ENCODE measurements at places on chromosomes 12 and 14.

GRCh38 chr14:69500736-69501135, 16.2 kb downstream of the PLEKHD1 start:
- no peak for DNase-seq

DNA sequence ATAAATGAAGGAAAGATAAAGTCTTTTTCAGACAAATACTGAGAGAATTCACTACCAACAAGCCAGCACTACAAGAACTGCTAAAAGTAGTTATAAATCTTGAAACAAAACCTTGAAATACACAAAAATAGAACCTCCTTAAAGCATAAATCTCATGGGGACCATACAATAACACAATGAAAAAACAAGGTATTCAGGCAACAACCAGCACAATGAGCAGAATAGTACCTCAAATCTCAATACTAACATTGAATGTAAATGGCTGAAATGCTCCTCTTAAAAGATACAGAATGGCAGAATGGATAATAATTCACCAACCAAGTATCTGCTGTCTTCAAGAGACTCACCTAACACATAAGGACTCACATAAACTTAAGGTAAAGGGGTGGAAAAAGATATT, 7.7 kb upstream of the IQSEC3 start:
- no peak for DNase-seq

DNA sequence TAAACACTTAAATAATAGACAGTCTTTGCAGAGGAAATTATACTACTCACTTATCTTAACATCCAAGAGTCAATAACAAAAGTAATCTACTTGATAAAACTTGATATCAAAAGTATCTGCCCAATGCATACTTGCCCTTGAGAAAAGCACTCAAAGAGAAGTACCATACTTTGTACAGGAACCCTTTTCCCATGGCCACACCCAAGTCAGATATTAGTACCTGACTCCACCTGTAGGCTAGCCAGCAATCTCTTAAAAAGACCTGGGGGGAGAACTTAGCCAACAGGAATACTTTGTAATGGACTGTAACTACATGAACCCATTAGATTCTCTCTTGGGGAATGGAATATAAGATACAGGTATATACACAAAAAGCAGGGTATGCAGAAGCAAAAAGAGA, 99.6 kb upstream of the HECTD1 start:
- no peak for DNase-seq

DNA sequence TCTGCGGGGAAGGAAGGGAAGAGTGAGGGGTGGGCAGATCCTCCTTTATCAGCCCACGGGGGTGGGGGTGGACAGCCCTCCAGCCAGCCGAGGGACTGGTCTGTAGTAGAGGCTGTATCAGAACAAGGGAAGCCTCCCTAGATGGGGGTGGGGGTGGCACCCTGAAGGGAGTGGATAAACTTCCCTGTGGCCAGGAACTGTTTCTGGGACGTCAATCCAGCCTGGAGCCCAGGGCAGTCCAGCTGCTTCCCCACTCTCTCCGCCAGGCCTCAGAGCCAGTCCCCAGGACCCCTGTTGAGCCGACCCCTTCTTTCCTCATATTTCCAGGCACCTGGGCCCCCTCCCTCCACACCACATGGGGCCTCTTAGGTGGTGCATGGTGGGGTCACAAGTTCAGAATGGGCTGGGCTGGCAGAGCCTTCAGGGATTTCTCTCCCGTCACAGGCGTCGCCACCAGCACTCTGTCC, 6.7 kb downstream of the PLD4 start:
- DNase-seq, result no peak

DNA sequence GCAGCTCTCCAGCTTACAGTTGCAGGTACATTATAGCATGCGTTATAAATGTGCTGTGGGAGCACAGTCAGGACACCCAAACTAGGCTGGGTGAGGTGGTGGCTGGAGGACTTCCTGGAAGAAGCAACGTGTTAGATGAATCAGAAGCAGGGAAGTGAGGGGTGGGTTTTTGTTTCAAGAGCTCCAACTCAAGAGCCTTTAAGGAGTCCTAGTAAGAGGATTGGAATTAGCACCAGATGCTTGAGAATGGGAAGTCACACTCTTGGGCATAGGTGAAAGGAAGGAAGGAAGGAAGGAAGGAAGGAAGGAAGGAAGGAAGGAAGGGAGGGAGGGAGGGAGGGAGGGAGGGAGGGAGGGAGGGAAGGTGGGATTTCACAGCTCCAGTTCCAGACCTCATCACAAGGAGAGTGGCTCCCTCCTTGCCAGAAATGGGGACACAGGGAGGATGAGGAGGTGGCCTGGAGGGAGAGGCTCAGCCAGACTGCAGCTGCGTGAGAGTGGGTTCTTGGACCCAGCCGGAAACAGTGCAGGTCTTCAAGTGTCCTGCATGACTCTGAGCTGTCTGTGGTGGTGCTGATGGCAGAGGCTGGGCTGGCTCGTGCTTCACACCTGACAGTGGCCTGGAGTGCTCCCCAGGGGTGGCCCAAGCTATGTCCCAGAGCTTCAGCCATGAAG, 115.7 kb upstream of the GSC start:
- no peak for DNase-seq

DNA sequence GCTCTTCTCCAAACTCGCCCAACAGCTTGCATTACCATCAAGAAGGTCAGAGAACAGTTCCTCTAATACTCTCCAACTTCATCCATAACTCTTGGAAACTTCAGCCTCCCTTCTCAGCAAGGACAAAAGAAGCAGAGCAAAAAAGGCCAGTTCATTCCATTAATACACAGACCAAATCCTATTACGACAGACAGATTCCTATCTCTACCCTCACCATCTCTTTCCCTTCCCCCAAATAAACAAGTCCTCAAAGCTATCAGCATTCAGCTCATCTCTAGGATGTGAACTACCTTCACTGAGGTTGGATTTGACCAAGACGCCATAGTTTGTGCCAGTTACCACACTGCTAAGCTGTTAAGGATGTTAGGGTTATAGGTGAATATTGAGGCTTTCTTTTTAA, 25.2 kb downstream of the SINHCAF start:
- DNase-seq, result no peak

- peak; percentile 90 for DNase-seq
Measured at GRCh38 chr12:132713123-132713522, 2.5 kb downstream of the PGAM5 start.

- DNase-seq, result no peak
Measured at GRCh38 chr14:49306152-49306751, 279.9 kb downstream of the RPS29 start.

- DNase-seq, result no peak
Measured at GRCh38 chr14:91241863-91242262, 2.6 kb downstream of the GPR68 start.

- no peak for DNase-seq
Measured at GRCh38 chr12:41228066-41228820, 40.1 kb downstream of the PDZRN4 start.

DNA sequence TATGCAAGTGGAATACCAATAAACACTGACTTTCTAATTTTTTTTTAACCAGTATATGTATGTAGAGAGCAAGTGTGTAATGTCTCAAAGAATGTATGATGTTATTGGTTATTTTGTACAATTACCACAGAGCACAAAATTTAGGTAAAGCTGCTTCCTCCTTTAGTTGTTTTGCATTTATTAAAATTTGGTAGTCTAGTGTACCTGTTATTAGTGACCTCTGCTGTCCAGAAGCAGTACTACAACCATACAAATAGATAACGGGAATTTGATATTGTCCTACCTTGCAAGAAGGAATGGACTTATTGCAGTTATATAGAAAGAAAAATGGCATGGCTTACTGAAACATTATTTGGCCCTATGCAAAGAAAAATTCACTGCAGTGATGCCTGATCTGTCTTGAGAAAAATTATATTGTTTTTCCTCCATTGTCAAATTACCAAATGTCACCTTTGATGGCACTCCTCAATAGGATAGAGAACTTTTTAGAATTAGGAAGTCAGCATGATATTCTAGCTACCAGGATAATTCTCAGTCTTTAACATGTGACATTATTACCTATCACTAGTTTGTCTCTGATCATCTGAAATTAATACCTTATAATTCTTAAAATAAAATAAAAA, 153.9 kb upstream of the RMST start:
- DNase-seq, result peak; percentile 26

DNA sequence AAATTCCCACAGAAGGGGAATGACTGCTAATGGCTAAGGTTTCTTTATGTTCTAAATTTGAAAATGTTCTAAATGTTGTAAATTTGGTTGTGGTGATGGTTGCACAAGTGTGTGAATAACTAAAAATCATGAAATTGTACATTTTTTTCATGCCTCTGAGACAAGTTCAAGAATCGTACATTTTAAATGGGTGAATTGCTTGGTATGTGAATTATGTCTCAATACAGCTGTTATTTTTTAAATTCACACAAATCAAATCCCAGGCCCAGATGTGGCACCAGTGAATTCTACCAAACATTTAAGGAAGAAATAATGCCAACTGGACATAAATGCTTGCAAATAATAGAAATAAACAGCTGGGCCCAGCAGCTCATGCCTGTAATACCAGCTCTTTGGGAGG, 28.6 kb upstream of the RND1 start:
- no peak for DNase-seq

DNA sequence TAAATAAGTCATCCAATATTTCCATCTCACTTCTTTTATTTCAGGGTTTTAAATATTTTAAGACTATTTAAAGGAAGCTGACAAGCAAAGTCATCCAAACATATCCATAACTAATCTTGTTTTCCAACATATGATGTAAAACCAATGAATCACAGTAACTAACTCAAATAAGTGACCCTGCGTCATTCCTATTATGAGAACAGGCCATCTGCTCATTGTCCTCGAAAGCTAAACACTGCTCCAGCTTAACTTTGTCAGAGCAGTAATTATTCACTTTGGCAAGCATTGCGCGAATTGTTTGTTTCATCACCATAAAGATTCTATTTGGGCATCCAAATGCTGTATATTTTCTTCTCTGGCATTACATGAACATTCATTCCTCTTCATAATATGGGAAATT, 99.1 kb downstream of the CAPZA3 start:
- no peak for DNase-seq

GRCh38 chr14:48738186-48738925, 847.8 kb downstream of the RPS29 start:
- DNase-seq, result no peak
